ENCODE measurements at places on chromosomes 13 and 19.

DNA sequence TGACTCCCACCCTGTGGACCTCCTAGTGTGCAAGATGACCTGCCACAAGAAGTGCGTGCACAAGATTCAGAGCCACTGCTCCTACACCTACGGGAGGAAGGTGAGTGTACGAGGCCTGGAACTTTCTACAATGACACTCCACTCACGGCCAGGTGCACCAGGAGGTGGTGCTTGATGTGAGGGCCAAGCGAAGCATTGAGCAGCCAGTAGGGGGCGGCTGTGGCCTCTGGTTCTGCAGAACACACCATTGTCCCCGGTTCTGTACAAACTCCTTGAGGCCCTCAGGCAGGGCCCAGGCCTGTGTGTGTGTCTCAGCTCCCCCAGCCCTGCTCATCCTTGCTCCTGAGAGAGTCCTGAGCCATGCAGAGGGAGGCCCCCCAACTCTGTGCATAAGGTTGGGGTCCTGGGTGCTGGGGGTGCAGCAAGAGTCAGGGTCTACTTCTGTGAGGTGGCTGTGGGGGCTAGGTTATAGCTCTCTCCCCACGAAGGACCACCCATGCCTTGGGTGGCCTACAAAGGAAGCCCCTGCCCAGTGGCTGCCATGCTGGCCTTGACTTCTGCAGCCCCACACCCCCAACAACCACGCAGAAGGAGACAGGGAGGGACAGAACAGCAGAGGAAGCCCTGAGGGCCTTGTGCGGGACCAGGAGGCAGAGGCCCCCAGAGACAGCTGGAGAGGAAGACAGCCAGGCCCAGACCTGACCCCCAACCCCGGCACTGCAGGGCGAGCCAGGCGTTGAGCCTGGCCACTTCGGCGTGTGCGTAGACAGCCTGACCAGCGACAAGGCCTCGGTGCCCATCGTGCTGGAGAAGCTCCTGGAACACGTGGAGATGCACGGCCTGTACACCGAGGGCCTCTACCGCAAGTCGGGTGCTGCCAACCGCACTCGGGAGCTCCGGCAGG lies 9.7 kb upstream of the USE1 start:
- DNase-seq: no peak

- DNase-seq: no peak
Observed at GRCh38 chr19:49614096-49614833, 23.3 kb downstream of the PRR12 start.

GRCh38 chr19:24033963-24034342 lies 53.0 kb upstream of the ZNF254 start:
- DNase-seq: no peak

GRCh38 chr13:83761631-83762030 lies 120.6 kb downstream of the SLITRK1 start:
- DNase-seq: no peak

DNA sequence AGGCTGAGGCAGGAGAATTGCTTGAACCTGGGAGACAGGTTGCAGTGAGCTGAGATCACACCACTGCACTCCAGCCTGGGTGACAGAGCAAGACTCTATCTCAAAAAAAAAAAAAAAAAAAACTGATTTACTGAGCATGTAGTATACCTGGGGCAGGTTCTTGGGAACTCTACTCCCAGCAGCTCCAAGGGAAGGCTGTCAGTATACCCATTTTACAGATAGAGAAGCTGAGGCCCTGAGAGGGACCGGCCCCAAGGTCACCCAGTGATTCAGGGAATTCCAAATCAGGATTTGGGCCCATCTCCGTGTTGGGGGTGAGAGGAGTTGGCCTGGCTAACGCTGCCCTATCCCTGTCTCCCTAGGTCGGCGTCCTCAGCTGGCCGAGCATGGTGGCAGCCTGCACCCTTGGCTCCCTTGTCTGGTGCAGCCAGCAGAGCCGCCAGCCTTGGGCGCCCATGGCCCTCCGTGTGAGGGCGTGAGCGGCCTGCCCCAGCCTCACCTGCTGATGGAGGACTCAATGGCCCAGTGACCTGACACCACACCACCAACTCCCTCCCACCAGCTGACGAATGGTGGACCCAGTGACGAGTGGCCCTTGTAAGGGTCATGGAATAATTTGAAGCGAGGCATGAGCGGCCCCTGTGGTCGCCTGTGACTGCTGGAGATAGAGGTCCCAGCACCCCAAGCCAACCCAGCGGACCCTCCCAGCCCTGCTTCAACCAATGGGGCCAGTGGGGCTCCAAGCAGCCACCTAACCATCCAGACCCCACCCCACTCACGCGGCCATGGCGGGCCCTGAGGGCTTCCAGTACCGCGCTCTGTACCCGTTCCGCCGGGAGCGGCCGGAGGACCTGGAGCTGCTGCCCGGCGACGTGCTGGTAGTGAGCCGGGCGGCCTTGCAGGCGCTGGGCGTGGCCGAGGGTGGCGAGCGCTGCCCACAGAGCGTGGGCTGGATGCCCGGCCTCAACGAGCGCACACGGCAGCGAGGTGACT lies 2.4 kb downstream of the PIK3R2 start:
- DNase-seq: no peak

GRCh38 chr19:11692127-11692790 lies 46.5 kb downstream of the ZNF823 start:
- DNase-seq: no peak

DNA sequence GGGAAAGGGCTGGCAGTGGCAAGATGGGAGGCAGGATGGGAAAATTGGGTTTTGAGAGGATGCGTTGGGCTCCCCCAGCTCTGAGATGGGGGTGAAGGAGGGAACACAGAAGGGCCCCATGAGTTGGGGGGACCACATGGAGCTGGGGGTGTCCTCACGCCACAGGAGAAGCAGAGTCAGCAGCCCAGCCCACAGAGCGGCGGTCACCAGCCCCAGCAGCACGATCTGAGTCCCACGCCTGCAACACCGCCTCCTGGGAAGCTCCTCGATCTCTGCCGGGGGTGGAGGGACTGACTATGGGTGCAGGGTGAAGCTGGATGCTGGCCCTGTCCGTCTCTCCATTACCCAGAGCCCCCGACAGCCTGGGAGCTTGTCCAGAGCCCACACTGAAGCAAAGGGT lies 3.3 kb downstream of the FCER2 start:
- no peak for DNase-seq

GRCh38 chr13:72539925-72540324 lies 187.5 kb downstream of the MZT1 start:
- no peak for DNase-seq

DNA sequence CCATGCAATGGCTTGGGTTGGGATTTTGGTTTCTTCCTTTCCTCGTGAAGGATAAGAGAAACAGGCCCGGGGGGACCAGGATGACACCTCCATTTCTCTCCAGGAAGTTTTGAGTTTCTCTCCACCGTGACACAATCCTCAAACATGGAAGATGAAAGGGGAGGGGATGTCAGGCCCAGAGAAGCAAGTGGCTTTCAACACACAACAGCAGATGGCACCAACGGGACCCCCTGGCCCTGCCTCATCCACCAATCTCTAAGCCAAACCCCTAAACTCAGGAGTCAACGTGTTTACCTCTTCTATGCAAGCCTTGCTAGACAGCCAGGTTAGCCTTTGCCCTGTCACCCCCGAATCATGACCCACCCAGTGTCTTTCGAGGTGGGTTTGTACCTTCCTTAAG lies 24.1 kb downstream of the SPC24 start:
- DNase-seq: no peak

DNA sequence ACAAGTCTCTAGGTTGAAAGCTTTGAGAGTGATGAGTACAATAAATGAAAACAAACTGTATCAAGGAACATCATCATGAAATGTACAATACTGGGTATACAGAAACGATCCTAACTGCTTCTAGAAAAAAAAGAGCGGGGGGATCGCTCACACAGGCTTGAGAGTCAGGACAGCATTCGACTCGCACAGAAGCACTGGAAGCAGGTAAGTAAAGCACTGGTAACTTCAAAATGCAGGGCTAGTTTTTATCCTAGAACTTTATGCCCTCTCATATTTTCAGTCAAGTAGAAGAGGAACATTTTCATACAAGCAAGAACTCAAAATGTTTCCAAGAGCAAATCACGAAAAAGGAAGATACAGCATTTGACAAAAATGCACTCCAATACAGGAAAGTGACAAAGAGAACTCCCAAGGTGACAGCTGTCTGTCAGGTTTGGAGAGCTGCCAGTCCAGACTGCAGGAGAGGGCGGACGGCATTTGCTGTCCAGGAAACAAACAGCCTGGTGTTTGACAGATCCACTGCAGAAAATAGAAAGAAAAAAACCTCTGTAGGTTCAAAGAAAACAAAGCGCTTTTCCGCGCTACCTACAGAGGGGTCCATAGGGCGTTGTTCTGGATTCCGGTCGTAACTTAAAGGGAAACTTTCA lies 58.2 kb upstream of the XPO4 start:
- no peak for DNase-seq

DNA sequence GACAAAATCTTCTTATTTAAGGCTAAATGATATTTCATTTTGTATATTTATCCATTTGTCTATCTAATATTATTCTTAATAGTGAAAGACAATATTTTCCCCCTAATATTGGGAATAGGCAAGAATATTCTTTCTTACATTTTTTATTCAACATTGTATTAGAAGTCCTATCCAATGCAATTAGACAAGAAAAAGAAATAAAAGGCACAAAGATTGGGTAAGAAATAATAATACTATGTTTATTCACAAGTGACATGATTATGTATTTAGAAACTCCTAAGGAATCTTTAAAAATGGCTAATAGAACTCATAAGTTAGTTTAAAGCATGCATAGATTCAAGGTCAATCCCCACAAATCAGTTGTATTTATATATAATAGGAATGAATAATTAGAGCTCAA lies 11.3 kb upstream of the CRYL1 start:
- DNase-seq: no peak

DNA sequence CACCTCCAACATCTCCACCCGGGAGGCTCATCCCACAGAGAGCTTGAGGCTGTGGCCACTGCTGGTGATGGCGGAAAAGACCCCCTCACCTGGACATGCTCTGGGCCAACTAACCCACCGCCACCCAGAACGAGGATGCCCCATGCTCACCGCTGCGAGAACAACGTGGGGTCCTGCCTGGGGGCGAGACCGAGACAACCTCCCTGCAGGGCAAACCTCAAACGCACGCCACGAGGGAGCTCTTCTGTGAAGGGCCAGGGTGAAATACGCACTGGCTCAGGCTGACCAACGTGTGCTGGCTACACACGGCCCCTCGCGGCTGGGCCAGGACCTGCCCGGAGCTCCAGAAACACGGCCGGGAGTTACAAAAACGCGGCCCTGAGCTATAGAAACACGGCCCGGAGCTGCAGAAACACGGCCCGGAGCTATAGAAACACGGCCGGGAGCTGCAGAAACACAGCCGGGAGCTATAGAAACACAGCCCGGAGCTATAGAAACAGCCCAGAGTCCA lies 19.0 kb upstream of the PLPP2 start:
- no peak for DNase-seq

DNA sequence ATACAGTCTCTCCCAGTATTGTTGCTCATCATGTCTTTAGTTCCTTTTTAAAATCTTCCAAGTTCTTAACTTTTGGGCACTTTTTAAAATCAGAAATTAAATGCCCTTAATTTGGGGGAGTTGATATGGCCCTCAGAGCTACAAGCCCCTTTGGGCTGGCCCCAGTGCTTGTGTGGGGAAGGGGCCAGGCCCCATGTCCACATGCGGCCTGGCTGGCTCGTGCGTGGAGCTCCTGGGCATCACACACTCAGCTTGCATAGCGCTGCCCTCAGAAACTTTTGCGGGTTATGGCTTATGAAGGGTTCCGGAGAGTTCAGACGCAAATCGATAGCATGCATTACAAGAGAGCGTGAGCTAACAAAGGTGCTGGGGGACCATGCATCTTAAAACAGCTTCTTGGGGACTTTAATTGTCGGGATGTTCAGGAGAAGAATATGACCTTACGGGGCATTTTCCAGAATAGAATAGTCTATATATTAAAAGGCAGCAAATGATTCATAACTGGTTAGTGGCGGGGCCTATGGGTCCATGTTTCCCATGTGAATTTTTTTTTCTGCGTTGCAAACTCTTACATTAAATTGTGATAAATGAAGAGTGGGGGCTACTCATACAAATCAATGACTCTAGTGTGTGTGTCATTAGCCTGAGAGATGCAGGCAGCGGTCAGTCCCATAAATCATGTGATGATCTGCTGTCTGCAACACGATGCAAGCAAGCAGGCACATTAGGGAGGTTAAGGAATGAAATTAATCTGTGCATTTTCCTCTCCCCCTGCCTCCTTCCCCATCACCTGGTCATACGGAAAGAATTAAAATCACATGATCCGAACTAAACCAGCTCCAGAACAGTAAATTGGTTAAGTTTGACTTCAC lies 185.8 kb upstream of the TSHZ3 start:
- no peak for DNase-seq

DNA sequence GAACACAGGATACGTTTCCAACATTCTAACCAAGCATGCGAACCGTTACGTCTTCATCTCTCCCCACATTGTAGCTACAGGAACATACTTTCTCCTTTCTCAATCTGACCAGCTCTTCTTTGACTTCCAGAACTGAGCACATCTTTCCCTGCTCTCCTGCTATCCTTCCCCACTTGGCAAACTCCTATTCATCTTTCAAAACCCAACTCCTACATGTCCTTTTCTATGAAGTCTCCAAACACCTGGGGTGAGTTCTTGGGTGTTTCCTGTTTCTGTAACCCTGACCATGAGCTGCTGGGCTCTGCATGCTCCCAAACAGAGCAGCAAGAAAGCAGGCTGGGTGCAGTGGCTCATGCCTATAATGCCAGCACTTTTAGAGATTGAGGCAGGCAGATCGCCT lies 6.6 kb downstream of the ACER1 start:
- DNase-seq: no peak

DNA sequence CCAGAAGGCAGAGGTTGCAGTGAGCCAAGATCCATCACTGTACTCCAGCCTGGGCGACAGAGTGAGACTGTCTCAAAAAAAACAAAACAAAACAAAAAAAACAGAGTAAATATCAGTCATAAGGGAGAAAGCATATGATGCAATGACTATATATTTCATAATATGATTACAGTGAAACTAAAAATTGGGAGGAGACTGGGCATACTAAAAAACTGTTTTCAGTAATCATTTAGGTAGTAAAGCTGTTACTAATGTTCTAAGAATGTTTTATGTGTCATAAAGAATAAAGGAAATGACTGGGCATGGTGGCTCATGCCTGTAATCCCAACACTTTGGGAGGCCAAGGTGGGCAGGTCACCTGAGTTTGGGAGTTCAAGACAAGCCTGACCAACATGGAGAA lies 15.9 kb downstream of the ZNF573 start:
- DNase-seq: no peak

DNA sequence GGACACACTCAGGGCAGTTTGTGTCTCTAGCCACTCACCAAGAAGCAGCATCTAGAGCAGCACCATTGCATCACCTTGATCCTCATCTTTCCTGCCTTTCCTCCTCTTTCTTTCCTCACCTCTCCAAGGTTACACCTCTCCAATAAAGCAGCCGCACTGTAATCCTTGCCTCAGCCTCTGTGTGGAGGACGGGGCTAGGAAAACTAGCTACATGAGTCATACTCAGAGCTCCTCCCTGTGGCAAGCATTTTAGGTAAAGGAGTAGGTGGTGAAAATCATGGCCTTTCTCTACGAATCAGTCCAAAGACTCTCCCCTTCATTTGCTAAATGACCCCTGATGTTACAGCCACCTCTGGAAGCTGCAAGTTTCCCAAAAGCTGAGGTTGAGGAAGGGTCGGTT lies 108.9 kb downstream of the DNAJC15 start:
- DNase-seq: no peak

Measured in esophagus squamous epithelium (tissue), 5 donors.